Activated CD4-positive, alpha-beta T cell treated with anti-CD3 and anti-CD28 coated beads, Interleukin-2, amount 50 U/mL, for 1 hour (primary cell): ENCODE measurements at places on chromosomes 5 and 9.

- no peak for DNase-seq
Measured at GRCh38 chr5:158430166-158430797, 571.3 kb upstream of the CLINT1 start.

DNA sequence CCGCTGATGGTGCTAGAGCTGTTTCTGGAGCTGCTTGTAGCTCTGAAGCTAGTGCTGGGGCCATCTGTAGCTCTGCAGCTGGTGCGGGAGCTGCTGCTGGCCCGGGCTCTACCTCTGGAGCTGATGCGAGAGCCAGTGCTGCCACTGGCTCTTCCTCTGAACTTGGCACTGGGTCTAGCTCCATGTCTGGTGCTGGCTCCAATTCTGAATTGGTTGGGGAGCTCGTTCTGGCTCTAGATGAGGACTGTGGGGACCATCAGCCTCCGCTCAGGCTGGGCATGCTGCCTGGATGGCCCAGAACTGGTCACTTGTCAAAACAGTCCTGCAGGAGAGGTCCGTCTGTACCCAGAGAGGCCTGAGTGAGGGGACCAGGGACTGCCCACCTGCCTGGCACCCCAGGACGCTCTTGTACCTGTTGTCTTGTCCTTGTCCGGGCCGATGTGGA, 21.5 kb downstream of the OBP2B start:
- DNase-seq, result no peak

GRCh38 chr5:7855611-7856010, 4.7 kb upstream of the CFAP90 start:
- DNase-seq, result no peak

DNA sequence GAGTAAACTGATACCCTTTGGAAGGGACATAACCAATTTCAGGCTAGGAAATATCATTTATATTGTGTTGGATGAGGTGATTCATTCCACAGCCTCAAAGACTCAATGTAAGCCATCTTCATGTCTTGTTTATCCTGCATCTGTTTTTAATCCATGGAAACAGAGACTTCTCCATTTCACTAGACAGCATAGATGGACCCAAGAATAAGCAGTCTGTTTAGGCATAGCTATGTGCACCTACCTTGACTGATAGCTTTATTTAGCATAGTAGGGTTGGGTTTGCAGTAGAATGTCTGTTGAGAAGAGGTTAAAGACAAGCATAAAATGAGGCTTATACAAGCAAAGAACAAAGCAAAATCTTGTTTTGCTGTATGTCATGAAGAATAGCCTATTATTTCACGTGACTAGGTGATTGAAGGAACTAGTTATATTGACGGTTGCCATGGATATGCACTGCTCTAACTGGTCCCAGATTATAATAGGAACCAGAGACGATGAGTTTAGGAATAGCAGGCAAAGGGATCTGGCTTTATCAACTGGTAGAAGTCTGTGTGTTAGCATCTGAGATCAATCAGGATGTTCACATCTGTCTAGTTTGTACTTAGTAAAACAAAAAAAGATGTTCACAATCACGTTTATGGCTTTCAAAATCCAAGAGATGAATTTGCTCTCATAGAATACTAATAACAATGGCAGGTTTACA, 154.8 kb upstream of the KLF9 start:
- DNase-seq, result no peak

DNA sequence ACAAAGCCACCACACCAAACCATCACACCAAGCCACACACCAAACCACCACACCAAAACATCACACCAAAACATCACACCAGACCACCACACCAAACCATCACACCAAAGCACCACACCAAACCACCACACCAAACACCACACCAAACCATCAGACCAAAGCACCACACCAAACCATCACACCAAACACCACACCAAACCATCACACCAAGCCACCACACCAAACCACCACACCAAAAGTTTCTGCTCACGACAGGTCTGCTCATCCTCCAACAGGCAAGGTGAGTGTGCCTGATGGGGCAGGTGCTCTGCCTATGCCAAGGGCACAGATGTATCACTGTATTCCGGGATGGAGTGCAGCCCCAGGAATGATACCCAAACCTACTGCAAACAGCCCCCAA, 87.9 kb upstream of the FSTL4 start:
- DNase-seq, result no peak

GRCh38 chr9:35526087-35526801, 36.3 kb downstream of the RUSC2 start:
- no peak for DNase-seq

DNA sequence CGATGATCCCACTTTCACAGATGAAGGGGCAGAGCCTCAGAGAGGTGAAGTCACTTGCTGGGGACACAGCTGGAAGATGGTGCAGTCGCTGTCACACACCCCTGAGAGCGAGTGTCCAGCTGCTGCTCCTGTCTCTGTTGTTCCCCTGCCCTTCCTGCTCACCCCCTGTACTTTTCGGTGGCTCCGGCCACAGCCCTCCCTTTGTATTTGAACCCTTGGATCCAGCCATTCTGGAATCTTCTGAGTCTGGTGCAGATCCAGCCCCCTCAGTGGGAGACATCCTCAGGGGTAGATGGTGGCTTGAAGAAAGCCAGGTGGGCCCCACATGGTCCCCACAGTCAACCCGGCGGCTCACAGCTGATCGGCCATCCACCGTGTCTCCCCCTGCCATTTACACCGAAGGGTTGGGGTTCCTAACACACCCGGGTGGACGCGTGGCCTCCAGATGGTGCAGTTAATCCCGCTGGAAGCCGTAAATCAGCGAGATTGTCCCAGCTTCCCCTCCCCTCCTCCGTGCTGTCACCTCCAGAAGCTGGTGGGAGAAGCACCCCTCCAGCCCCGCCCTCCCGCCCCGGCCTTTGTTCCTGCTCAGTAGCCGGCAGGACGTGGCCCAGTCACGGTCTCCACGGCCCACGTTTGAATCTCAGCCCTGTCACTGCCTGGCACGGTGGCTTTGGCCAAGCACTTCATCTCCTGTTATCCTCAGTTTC, 204.8 kb downstream of the C9orf50 start:
- no peak for DNase-seq
